ENCODE measurements at places on chromosomes 2 and 18. TPM values are rescaled to one million over a fixed set of nuclear protein-coding genes. Genes with fewer than 3 reads are reported as not detected.

DNA sequence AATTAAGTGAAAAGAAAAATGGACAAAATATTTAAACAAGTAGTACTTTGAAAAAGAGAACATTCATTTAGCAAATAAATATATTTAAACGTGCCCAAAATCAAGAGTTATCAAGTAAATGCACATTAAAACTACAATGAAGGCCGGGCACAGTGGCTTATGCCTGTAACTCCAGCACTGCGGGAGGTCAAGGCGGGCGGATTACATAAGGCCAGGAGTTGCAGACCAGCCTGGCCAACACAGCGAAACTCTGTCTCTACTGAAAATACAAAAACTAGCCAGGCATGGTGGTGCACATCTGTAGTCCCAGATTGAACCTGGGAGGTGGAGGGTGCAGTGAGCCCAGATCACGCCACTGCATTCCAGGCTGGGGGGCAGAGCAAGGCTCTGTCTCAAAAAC is 9.8 kb downstream of the STAM2 start:
- no peak for DNase-seq

GRCh38 chr2:140654565-140654964 is 1476.3 kb downstream of the LRP1B start:
- DNase-seq = no peak

Gene CCDC138
- 4.9 TPM for total RNA-seq

DNA sequence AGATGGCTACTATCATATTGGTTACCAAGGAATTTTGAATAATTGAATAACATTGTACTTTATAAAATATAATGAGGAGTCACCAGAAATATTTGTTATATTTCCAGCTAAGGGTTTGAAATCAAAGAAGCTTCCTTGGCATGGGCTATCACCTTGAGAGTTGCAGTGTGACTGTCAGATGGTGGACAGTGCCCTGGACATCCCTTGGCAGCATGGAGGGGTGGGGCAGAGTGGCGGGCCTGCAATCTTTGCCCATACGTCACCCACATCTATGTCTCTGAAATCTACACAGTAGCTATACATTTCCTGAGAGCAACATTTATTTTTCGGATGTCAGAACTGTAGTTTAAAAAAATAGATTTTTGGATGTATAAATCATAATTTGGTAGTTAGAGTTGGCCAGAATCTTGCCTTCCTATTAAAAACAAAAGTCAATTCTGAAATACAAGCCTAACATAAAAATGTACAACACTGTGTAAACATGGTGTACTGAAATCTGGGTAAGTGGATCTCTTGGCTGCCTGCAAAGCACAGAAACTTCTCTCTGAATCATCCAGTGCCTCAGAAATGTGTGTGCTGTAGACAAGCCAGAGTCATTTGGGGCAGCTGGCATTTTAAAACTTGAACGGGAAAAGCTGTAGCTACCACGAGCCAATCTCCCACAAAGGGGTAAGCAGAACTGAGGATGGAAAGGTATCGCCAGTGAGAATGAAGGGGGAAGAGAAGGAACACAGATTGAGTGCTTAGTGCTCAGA is 124.2 kb upstream of the ARHGAP28 start:
- no peak for DNase-seq

- no peak for DNase-seq
Observed at GRCh38 chr18:28039691-28040090, 137.2 kb downstream of the CDH2 start.

DNA sequence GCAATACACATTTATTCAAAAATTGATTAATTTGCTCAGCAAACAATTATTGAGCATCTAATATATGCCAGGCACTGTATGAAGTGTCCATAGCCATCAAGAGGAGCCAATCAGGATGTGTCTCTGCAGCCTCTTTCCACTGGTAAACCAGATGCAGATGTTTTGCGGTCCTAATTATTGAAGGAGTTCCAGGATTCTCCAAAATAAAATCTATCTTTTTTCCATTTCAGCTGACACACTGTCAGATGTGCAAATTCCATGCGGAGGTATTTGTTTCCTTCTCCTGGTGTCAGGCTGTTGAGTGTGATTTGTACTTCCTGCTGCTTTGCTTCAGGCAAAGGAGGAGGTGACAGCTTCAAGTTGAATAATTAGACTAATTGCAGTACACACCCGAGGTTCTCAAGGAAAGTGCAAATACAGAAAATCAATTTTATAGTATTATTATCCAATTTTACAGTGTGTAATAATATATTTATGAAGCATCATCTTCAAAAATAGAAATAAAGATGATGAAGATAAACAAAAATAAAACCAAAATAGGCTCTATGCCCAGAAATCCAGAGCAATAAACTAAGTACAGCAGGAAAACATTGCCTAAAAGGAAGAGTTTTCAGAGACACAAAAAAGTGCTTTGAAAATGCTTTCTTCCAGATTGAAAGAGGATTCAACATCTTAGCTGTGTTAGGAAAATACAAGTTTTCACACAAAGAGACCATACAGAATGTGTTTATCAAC is 1352.9 kb upstream of the CHAC2 start:
- no peak for DNase-seq

Gene UGT1A5
- 2.0 TPM for total RNA-seq

- DNase-seq = no peak
Observed at GRCh38 chr2:47688561-47688960, 94.4 kb upstream of the MSH6 start.

DNA sequence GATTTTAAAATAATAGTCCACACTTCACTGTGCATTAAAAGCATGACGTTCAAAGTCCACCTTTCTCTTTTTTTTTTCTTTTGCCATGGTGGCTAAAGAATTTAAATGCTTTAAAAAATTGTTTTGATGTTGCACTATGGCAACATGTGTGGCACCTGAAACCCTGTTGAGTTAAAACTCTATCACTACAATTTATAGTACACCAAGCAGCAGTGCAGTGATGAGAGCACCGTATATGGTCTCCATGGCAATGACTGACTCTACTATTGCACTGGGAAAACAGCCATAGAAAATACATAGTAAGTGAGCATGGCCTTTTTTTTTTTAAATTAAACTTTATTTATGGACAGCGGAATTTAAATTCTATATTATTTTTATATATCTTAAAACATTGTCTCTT is 298.8 kb downstream of the FIGN start:
- DNase-seq = no peak

DNA sequence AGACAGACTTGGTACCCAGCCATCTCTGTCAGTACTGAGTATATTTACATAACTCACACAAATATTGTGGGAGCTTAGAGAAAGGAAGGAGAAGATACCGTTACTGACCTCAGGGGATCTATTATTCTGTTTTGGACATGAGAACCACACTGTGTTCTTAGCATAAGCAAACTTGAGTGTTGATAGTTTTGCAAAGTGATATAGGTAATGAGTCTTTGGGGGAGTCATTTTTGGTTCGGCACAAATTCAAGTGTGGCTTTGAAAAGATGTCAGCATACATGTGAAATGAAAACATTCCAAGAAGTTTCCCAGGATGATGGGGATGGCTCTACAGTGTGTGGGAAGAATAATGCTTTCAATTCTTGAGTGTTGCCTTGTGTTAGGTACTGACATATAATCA is 24.1 kb downstream of the SMARCAL1 start:
- no peak for DNase-seq

Gene ZNF396
- 3.3 TPM for total RNA-seq

DNA sequence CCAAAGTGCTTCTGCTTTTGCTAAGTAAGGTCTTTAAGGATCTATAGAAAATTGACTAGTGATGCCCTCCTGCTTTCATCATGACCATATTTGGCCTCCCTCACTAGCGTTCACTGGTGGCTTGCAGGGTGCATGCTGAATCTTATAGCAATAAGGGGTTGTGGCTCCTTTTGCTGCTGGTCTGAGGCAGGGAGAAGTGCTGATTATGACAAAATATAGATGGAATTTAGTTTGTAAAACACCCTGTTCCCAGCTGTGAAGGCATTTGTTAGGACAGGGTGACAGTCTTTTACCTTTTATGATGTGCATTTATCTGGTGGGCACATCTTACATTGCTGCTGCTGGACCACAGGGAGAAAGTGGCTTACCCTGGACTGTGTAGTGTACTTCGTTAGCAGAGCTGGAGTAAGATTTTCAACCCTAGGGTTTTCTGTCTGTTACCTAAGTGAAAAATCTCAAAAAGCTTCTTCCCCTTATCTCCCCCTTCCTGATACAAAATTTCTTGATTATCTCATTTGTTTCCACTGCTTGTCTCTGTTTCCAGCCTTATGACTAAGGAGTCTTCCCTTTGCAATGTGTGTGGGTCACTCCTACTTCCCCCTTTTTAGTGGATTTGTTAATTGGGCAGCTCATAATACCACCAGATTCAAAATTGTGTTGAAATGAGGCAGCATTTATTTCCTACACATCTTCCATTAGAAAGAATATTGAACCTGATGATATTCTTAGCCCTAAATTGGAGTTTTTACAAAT is 21.2 kb upstream of the RPL37A start:
- DNase-seq = no peak

- peak; percentile 27 for DNase-seq
Observed at GRCh38 chr18:59783138-59783537, 85.9 kb upstream of the CCBE1 start.

Gene CD8B
- 4.1 TPM for total RNA-seq

DNA sequence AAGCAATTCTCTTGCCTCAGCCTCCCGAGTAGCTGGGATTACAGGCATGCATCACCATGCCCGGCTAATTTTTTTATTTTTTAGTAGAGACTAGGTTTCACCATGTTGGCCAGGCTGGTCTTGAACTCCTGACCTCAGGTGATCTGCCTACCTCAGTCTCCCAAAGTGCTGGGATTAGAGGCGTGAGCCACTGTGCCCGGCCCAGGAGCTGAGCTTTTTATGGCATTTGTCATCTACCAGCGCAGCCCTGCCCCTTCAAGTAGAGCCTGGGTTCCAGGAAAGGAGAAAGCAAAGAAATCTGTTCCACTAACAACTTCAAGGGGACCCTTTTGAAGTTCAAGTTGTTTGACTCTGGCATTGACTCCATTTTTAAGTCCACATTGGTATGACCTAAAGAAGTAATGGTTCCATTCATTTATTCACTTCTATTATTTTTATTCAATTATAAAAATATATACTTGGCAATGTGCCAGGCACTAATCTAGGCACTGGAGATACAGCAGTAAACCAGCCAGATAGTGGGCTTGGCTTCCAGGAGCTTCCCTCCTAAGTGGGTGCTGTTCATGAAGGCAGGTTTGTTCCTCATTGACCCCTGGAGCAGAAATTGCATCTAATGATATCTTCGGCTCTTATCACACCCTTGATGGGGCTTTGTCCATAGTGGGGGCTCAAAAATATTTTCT is 8.0 kb upstream of the SFTPB start:
- no peak for DNase-seq

- DNase-seq = no peak
Observed at GRCh38 chr18:45102863-45103262, 422.2 kb downstream of the SETBP1 start.

DNA sequence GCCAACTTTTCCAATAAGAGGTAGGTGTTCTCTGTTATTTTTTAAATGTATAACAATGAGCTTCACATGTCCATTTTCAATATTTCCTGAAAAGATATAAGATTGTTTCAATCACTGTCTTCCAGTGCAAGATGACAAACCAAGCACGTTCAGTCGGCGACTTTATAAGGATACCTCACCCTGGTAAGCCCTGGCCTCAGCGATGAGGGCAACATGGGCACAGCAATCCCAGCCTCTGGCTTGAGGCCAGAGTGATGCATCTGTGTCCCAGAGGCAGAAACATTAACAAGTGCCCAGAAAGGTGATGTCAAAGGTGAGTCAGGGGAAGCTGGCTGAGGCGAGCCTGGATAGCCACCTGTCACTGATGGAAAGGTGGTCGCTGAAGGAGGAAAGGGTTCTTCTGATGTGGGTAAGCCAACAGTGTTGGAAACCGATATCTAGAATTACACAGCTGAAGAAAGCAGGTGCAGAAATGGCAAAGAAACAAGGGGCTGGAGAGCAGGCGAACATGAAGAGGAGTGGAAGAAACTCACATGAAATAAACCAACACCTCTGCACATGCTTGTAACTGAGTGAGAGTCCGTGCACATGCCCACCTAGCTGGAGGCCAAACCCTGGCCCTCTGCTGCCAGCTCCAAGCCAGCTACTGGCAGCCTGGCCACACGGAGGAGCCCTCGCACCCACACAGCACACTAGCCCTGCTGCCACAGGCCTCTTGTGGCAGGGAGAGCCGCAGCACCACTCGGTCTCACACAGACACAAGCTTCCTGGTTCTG is 65.5 kb downstream of the FBXO15 start:
- DNase-seq = peak; percentile 44

DNA sequence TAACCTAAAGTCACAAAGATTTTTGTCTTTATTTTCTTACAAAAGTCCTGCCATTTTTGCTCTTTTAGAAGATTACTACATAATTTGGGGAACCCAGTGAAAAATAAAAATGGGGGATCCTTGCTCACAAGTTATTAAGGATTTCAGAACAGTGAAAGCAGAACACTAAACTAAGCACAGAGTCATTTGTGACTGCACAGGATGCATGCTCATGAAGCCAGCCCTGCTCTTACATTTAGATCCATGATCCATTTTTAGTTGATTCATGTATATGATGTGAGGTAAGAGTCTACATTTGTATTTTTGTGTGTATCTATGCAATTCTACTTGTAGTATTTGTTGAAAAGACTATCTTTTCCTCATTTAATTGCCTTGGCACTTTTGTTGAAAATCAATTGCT is 21.8 kb downstream of the SP140L start:
- DNase-seq = no peak

Gene KCNG2
- not detected for total RNA-seq

Gene COL5A2
- total RNA-seq = 30.8 TPM

- DNase-seq = no peak
Observed at GRCh38 chr2:157460897-157461296, 17.0 kb upstream of the CYTIP start.

Gene DHRS9
- 2.0 TPM for total RNA-seq

GRCh38 chr2:16475586-16475985 is 190.0 kb downstream of the CYRIA start:
- DNase-seq = no peak

- DNase-seq = no peak
Observed at GRCh38 chr2:202286595-202286994, 21.0 kb downstream of the NOP58 start.

DNA sequence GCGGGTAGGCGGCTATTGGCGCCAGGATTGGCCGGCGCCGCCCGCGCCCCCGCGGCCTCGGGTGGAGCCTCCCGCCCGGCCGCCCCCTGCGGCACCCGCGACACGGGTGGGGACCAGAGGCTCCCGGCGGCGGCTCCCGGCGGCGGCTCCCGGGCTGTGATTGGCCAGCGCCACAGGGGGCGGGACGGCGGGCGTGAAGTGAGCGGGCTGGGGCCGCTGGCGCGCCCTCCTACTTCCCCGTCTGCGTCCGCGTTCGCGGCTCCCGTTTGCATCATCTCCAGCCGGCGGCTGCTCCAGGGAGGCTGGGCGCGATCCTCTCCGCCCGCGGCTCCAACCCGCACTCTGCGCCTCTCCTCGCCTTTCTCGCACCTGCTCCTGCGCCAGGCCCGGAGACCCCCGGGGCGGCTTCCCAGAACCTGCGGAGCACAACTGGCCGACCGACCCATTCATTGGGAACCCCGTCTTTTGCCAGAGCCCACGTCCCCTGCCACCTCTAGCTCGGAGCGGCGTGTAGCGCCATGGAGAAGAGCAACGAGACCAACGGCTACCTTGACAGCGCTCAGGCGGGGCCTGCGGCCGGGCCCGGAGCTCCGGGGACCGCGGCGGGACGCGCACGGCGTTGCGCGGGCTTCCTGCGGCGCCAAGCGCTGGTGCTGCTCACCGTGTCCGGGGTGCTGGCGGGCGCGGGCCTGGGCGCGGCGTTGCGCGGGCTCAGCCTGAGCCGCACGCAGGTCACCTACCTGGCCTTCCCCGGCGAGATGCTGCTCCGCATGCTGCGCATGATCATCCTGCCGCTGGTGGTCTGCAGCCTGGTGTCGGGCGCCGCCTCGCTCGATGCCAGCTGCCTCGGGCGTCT is at the start of gene SLC1A4:
SLC1A4 (plus strand) TSS at position 274 of the 856 bp plus-strand sequence; CDS start at position 519, 245 bp downstream.
- peak; percentile 95 for DNase-seq

Gene CCDC178
- 0.69 TPM for total RNA-seq

All from mucosa of gallbladder (tissue), 1 donor.